ENCODE measurements at places on chromosomes 5 and 9.

DNA sequence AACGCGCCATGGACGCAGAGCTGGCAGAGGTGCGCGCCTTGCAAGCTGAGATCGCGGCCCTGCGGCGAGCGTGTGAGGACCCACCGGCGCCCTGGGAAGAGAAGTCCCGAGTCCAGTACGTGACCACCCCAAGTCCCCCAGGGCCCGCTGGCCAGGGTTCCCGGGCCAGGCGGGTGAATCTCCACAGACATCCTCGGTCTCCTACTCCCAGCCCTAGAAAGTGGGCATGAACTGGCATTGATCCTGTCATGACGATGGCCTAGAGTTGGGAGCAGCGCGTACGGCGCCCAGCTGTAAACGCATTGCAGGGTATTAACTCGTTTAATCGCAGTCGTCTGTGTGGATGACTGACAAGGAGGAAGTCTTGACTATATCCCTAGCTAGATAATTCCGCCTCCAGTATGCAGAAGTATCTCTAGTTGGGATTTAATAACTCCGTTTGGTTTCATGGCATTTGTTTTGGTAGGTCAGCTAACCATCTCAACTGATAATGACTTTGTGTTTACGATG is 293 bp downstream of the CENPP start:
- no peak for DNase-seq

DNA sequence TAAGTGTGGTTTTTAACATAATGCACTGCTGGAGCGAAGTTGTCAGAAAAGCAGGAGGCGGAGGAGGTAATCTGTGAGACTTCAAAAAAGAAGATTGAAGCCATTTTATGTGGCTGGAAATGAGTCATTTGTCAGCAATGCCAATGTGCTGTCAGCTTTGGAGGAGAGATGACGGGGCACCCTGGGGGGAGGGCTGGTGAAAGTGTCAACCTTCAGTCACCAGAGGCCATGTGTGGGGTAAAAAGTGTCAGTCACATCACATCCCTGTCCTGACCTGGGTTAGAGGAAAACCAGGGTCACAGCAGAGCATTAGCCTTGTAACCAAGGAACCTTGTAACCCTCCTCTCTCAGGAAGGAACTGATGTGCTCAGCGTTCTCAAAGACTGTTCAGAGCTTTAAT is 59.1 kb downstream of the TLR4 start:
- no peak for DNase-seq

- DNase-seq = no peak
These were observed 21.6 kb upstream of the GRPEL2 start for GRCh38 chr5:149323621-149324205.

GRCh38 chr9:136923881-136924280 is 20.7 kb downstream of the FBXW5 start:
- no peak for DNase-seq

- DNase-seq = no peak
These were observed 9.2 kb downstream of the TAF11L12 start for GRCh38 chr5:17619354-17619753.

DNA sequence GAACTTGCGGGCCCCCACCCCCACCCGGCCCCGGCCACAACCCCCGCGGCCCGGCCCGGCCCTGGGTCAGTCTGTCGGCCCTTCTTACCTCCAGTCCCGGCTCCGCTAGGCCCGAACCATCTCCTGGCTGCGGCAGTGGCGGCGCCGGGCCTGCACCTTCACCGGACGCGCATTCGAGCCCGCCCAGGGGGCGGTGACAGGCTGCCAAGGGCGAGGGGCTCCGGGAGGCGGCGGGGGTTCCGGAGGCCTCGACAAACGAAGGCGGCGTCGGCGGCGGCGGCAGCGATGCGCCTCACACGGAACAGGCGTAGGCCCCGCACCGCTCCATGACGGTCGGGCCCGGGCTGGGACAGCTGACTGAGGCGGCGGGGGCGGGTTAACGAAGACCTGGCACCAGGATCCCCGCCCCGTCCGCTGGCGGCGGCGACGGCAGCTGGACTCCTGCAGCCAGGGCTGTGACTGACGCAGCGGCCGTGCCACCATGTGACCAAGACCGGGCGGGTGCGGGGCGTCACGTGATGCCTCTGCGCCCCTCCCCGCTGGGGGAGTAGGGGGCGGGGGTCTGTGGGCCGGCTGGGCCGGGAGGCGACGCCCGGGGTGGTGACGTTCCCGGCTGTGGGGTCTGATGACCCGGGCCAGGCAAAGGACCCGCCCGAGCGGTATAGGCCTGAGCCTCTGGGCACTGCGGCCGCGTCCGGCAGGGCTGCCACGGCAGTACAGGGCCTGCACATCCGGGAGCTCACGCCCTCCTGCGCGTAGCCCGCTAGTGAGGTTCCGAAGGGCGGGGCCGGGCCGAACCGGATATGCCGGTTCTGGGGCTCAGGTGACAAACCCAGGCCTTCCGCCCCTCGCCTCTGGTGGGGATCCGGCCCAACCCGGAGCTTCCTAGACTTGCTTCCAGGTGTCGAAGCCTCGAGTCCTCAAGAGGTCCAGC is at the start of gene AFF4:
AFF4 (minus strand) TSS at position 464 of the 934 bp plus-strand sequence. CDS start 26,445 bp downstream, outside the sequence.
- peak; percentile 85 for DNase-seq

- no peak for DNase-seq
These were observed 752 bp downstream of the TSTD2 start for GRCh38 chr9:97632248-97632984.

DNA sequence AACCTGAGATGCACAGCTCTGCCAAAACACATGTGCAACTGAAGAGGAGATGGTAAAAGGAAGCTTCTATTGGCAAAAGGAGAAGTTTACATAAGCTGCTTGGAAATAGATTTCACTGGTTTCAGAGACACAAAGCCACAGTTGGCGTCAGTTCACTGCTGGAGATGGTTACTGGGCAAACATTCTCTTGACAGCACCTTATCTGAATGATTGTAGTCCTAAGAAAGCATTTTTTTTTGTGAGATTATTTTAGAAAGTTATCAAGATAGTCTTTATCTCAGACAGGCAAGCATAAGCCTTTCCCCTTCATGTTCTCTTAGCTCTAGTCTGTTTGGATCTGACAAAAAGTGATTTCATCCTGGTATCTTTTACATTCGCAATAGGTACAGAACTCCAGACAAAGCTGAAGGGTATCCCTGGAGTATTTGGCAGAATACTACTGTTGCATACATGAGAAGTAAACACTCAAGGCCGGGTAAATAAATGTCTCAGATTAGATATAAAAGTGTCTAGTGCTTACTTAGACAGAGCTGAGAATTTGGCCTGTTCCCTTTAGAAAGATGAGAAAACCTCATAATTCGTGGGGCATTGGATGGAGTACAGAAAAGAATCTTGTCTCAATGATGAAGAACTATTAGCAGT is 1668.0 kb upstream of the NUDT12 start:
- no peak for DNase-seq

- no peak for DNase-seq
These were observed 35.8 kb upstream of the AFAP1L1 start for GRCh38 chr5:149235841-149236240.

GRCh38 chr9:19967216-19967887 is 178.5 kb upstream of the SLC24A2 start:
- DNase-seq = no peak

- DNase-seq = no peak
These were observed 26.0 kb downstream of the TPD52L3 start for GRCh38 chr9:6354072-6354686.

GRCh38 chr5:42640835-42641234 is 115.8 kb upstream of the CCDC152 start:
- DNase-seq = no peak

DNA sequence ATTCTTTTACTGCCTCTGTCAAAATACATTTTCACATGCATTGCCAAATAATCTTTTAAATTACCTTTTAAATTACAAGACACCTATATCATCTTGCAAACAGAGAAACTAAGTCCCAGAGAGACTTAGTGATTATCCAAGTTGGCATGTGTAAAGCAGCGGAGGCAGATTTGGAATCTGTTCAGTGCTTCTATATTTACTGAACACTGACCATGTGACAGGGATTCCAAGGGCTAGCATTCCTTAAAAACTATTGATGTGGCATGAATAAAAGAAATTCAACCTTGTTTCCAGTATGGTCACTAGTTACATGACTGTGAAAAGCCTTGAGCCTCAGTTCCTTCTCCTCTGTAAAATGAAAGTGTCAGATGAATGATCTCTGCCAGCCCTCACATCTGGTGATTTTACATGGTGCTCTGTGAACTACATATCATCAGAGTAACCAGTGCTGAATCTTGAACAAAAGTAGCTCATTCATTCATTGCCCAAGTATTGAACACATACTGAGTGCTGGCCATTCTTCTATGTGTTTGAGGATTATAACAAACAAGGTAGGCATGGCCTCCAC is 71.9 kb upstream of the PPP1R2B start:
- DNase-seq = no peak

DNA sequence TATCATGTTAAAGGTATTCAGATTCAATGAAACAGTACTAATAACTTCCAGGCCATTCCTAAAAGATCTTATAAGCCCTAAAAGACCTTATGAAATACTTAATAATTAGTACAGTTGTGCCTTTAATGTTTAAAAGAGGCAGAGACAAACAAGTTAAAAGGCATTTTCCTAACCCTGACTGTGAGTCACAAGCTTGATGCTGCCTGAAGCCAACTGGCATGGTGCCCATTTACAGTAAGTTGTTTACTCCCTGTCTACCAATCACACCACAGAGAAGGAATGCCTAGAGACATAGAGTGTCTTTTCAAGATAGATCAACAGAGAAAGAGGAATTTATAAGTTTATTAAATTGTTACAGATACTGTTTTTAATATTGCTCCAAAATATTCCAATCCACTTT is 47.8 kb downstream of the NR3C1 start:
- DNase-seq = no peak

DNA sequence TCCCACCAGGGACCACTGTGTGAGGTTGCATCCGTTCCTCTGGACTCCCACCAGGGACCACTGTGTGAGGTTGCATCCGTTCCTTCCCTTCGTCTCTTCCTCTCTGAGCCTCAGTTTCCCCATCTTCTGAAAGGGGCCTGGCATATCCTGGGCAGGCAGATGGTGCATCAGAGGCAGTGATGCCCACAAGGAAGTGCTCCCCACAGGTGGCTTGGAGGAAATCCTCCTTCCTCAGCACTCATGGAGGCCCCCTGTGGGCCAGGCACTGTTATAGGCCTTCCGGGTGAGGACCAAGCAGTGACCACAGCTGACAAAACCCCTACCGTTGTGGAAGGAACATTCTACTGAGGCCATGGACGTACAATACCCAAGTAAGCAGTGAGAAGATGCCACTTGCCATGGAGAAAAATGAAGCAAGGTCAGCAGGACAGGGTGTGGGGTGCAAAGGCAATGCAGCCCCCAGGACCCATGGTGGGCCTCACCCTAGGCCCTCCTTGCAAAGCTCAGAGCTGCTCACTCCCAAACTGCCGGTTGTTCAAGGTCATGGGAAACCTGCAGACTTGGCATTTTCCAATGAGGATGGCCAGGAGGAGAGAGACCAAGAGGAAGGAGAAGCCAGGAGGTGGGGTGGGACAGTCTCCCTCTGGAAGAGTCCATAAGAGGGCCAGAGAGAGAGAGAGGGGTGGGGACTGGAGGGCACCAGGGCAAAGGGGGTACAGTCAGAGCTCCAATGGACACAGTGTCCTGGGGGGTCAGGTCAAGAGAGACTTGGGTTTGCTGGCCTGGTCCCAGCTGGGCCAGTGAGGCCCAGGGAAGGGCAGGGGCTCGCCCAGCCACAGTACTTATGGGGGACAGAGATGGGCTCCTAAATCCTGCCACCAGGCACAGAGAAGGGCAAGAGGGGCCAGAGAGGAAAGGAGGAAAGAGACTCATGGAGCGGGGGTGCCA is 51.1 kb downstream of the C9orf50 start:
- no peak for DNase-seq
